Activated T-helper 1 cell treated with anti-CD3 and anti-CD28 coated beads, Interleukin-12 subunit alpha, Interleukin-12 subunit beta, Interleukin-2, Interleukin-4 antibody, amounts not matched to agents 30 ng/mL and 10 ng/mL and 1 ng/mL, durations not matched to agents 14 hours and 24 hours and 36 hours (primary cell): ENCODE measurements at places on chromosomes 12 and 14. TPM values are rescaled to one million over a fixed set of nuclear protein-coding genes. Genes with fewer than 3 reads are reported as not detected.

- no peak overlapping the region for H3K4me3 ChIP-seq
- no peak for DNase-seq
- H3K36me3 ChIP-seq, result no peaks in the 10 kb centered on the region
- H3K4me1 ChIP-seq, result no peaks in the 10 kb centered on the region
- no peak overlapping the region for H3K27ac ChIP-seq
- H3K27me3 ChIP-seq, result no peaks in the 10 kb centered on the region
Measured at GRCh38 chr14:43981135-43981768, 525.8 kb downstream of the FSCB start.

GRCh38 chr12:42886160-42886559 lies 296.6 kb upstream of the PRICKLE1 start:
- no peaks in the 10 kb centered on the region for H3K36me3 ChIP-seq
- no peak overlapping the region for H3K4me3 ChIP-seq
- no peak overlapping the region for H3K27ac ChIP-seq
- no peaks in the 10 kb centered on the region for H3K27me3 ChIP-seq

DNA sequence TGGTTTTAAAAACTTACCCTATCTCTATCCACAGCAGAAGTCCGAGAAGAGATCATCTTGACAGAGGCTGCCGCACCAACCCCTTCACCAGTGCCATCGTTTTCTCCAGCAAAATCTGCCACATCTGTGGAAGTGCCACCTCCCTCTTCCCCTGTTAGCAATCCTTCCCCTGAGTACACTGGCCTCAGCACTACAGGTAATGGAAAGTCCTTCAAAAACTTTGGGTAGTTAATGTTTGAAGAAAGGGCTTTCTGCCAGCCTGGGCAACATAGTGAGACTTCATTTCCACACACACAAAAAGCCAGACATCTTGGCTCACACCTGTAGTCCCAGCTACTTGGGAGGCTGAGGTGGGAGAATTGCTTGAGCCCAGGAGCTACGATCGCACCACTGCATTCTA lies 41.6 kb upstream of the RIC8B start:
- no peak for DNase-seq
- H3K36me3 ChIP-seq, result no peaks in the 10 kb centered on the region
- H3K27ac ChIP-seq, result no peak overlapping the region

DNA sequence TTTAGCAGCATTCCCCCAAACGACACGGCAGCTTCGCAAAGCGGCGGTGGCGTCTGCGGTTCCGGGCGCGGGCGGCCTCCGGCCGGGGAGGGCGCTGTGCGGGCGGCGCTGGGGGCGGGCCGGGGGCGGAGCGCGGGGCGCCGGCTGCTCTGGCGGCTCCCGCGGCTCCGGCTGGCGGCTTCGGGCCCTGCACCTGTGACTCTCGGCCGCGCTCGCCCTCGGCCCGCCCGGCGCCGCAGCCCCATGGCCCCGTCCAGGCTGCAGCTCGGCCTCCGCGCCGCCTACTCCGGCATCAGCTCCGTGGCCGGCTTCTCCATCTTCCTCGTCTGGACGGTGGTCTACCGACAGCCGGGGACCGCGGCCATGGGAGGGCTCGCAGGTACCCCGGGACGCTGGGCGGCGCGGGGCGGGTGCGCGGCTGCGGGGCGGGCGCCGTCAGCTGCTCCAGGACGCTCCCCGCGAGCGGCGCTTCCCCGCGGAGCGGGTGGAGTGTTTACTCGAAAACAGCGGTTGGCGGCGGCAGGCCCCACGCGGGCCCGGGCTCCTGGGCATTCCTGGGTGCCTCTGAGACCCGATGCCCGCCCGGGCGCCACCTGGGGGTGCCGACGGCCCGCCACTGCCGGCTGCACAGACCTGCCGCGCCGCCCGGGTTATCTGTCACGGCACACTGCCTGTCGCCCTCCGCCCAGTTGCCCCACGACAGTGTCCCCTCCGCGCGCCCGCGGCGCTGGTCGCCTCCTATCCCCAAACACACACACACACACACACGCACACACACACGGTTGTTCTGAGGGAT lies at the start of gene SLC48A1:
TSS of gene SLC48A1 (plus strand) at position 177 of the 796 bp plus-strand sequence. CDS start at position 244, 67 bp downstream.
- peak within 1 kb of the TSS; percentile 85 for H3K27ac ChIP-seq
- H3K27me3 ChIP-seq, result peaks cover 7% of the 10 kb centered on the region
- H3K36me3 ChIP-seq, result no peaks in the 10 kb centered on the region
- peak; percentile 73 for DNase-seq
- peak within 1 kb of the TSS; percentile 90 for H3K4me3 ChIP-seq

Gene CPNE8
- 7.1 and 7.3 TPM in 2 replicates for total RNA-seq

GRCh38 chr12:4104722-4105244 lies 168.8 kb upstream of the CCND2 start:
- no peak overlapping the region for H3K4me3 ChIP-seq
- H3K27ac ChIP-seq, result no peak overlapping the region
- H3K4me1 ChIP-seq, result peaks cover 37% of the 10 kb centered on the region
- peaks cover 8% of the 10 kb centered on the region for H3K27me3 ChIP-seq

DNA sequence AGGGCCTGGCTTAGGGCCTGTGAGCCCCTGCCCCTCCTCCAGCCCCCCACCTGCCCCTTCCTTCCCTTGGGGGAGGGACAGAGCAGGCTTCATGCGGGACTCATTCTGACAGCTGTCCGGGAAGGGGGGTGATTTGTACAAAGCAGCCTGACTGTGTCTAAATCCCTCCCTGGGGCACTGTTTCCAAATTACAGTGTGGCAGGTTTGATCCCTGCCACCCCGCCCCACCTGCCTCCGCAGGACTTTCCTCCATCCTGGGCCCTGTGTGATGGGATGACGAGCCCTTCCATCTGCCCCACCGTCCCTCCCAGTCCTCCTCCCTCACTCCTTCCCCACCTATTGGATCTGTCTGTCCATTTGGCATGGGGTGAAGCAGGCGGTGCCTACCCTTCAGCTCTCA lies 363.9 kb downstream of the BCL11B start:
- peaks cover 18% of the 10 kb centered on the region for H3K4me1 ChIP-seq
- no peak for DNase-seq
- H3K4me3 ChIP-seq, result no peak overlapping the region
- H3K36me3 ChIP-seq, result no peaks in the 10 kb centered on the region
- H3K27ac ChIP-seq, result no peak overlapping the region

DNA sequence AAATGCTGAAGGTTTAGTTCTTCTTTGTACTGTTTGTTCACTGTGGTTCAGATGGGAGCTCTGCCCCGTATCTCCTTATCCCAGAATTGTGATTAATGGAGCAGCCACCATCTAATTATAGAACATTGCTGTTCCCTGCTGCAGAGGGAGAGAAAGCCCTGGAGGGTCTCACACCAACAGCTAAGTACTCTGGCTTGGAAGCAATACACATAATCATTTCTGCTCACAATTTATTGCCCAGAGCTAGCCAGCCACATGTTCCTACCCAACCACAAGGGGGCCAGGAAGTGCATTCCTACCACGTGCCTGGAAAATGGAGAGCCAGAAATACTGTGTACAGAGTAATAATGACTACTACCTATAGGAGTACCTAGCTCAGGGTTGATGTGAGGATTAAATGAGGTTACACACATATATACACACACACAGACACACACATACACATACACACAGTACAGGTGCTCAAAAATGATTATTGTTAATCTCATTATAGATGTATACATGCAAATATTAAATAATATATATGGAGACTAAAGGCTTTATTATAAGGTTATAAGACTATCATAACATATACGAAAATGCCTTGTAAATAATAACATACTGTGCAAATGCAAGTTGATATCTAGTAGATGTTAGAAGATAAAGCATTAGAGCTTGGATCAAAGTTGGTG lies 22.3 kb downstream of the MSRB3 start:
- H3K27ac ChIP-seq, result no peak overlapping the region
- H3K4me3 ChIP-seq, result no peak overlapping the region
- no peak for DNase-seq
- H3K4me1 ChIP-seq, result no peaks in the 10 kb centered on the region

GRCh38 chr14:85620947-85621346 lies 91.0 kb downstream of the FLRT2 start:
- no peak overlapping the region for H3K27ac ChIP-seq
- H3K27me3 ChIP-seq, result peaks cover 2% of the 10 kb centered on the region
- DNase-seq, result no peak

- H3K4me3 ChIP-seq, result no peak overlapping the region
- H3K4me1 ChIP-seq, result no peaks in the 10 kb centered on the region
- DNase-seq, result no peak
- H3K36me3 ChIP-seq, result no peaks in the 10 kb centered on the region
- H3K27me3 ChIP-seq, result peaks cover 5% of the 10 kb centered on the region
Measured at GRCh38 chr12:31531893-31532292, 59.0 kb downstream of the DENND5B start.

Gene VWF
- not detected in 2 replicates for total RNA-seq

Gene TUNAR
- not detected in 2 replicates for total RNA-seq
